ENCODE measurements at places on chromosomes 2 and 18.

DNA sequence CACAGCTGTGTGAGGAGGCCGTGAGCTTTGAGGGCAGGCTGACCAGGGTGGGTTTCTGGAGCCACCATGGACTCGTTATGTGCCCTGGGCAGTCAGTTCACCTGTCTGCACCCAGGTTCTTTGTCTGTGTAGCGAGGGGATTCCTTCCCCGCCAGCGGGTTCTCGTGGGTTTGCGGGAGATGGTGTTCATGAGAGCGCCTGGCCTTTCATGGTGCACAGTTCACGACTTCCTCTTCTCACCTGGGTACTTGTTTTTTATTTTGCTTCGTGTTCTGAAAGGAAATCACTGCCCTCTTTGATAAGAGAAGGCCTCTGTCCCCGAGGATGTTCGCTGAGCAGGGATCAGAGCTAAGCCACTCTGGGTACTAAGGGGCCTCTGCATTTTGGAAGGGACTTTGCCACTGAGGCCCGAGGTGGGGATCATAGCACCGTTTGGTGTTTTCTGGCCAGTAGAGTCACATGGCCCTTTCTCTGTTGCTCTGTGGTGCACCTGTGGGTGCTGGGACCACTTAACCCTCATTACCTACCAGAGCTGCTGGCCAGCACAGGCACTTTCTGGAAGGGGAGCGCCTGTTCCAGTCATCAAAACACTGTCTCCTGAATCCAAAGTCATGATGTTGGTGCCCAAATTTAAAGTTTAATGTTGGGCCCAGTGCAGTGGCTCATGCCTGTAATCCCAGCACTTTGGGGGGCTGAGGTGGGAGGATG lies 78.5 kb downstream of the LDLRAD4 start:
- DNase-seq: no peak

DNA sequence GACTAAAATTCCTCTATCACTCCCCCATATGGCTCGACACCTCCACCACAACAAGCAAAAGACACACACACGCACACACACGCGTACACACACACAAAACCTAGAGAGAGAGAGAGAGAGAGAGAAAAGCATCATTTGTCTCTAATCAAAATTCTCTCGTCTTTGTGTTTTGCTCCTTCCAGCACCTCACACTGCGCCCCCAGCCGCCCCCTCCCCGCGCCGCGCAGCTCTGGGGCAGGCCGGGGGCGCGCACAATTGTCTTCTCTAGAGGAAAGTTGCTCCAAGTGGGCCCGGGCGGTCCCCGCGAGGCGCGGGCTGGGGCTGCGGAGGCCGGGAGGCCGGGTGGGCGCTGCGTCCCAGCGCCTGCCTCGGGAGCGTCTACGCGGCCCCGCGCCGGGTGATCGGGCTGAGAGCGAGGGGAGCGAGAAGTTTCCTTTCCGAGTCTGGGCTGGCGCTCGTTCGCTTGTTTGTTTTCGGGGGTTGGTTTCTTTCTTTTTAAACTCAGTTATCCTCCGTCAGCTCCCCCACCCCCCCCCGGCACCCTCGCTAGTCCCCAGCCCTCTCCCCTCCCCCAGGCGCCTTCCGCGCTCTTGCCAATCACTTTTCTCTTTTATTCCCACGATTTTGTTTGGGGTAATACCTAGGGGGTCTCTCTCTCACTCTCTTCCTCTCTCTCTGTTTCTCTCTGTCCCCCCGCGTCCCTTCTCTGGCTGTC lies 4.1 kb downstream of the ZEB2 start:
- DNase-seq: no peak

DNA sequence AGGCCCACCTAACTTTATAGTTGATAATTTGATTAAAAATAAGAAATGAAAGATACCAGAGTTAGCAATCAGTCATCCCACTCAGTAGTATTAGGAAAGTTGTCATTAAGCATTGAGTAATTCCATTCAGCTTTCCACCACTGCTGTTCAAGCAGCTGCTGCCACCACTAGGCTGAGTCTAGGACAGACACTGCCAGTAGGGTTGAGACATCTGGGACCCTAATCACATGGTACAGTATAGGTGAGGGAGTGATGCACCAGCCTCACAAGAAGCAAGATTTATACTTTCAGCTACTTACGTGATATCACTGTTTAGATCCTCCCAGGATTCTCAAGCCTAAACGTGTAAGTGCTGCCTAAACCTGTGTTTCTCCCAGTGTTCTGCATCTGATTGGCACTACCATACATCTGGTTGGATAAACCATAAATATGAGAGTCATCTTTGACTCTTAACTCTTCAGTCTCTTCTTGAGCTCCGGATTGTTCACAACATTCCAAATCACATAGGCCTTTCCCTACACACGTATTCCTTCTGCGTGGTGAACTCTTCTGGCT lies 3.2 kb downstream of the UBXN4 start:
- DNase-seq: no peak

- DNase-seq: no peak
Observed at GRCh38 chr2:69196327-69197117, 183.5 kb downstream of the ANTXR1 start.

- no peak for DNase-seq
Observed at GRCh38 chr2:216344206-216344949, 27.9 kb downstream of the MARCHF4 start.

GRCh38 chr2:110126086-110126773 lies 10.6 kb upstream of the MALL start:
- DNase-seq: no peak

GRCh38 chr2:45712570-45712969 lies 61.1 kb downstream of the PRKCE start:
- DNase-seq: no peak

Measured in activated T-cell treated with anti-CD3 and anti-CD28 coated beads for 1 hour (primary cell).